Stomach (tissue), 19 donors: ENCODE measurements at places on chromosomes 2 and 18. TPM values are rescaled to one million over a fixed set of nuclear protein-coding genes. Genes with fewer than 3 reads are reported as not detected.

The SNTG2 gene
- total RNA-seq, result 6.2 TPM

- DNase-seq, result peak; percentile 68
- no peaks in the 10 kb centered on the region for H3K36me3 ChIP-seq
- H3K4me1 ChIP-seq, result peaks cover 58% of the 10 kb centered on the region
- peak overlapping the region; percentile 90 for H3K27ac ChIP-seq
These were observed 545 bp downstream of the GTF3C2 start for GRCh38 chr2:27356056-27356381.

DNA sequence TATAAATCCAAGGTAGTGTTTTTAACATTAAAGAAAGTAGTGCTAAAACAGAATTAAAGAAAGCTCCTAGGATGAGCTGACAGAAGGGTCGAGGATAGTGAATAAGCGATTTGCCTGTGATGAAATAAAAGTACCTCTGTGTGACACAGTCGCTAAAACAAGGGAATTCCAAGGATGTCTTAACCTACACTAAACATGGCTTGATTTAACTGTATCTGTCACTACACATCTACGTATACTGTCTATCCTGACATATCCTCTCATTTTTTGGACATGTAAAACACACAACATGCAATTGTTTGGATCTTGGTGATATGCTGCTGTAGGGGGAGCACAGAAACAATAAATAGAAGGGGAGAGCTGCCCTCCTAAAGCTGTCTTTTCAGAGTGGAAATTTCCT is 580.8 kb upstream of the SLC8A1 start:
- H3K27me3 ChIP-seq, result no peaks in the 10 kb centered on the region
- no peaks in the 10 kb centered on the region for H3K4me1 ChIP-seq
- H3K4me3 ChIP-seq, result no peak overlapping the region
- no peaks in the 10 kb centered on the region for H3K36me3 ChIP-seq
- no peak for DNase-seq

The SCG2 gene
- 11.7 TPM for total RNA-seq

GRCh38 chr2:7116511-7116910 is 199.3 kb downstream of the RNF144A start:
- H3K36me3 ChIP-seq, result no peaks in the 10 kb centered on the region
- H3K27me3 ChIP-seq, result no peaks in the 10 kb centered on the region
- DNase-seq, result no peak

DNA sequence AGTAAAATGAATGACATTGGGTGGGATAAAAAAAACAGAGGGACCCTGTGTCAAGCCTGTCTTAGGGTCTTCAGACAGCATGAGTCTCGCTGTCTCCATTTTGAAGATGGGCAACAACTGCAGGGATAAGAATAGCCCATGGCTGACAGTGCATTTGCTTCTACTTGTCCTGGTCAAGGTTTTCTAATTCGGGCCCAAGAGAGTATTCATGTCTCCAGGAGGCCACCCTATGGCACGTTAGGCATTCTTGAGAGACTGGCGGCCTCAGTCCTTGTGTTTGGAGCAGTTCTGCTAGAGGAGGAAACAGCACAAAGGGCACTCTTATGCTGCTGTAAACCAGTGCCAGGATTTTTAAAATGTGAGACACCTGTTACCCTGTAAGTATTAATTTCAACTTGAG is 9.5 kb upstream of the MYL1 start:
- no peak overlapping the region for H3K4me3 ChIP-seq
- no peak overlapping the region for H3K27ac ChIP-seq
- no peaks in the 10 kb centered on the region for H3K4me1 ChIP-seq
- no peak for DNase-seq
- H3K27me3 ChIP-seq, result no peaks in the 10 kb centered on the region

The C1QL2 gene
- total RNA-seq, result not detected

The RFTN2 gene
- 0.58 TPM for total RNA-seq

The CMPK2 gene
- total RNA-seq, result 11.7 TPM

GRCh38 chr2:122148128-122148767 is 392.8 kb downstream of the TSN start:
- H3K4me3 ChIP-seq, result no peak overlapping the region
- H3K4me1 ChIP-seq, result no peaks in the 10 kb centered on the region
- no peaks in the 10 kb centered on the region for H3K36me3 ChIP-seq

The ARHGEF33 gene
- not detected for total RNA-seq

GRCh38 chr2:85394261-85394681 is 15.9 kb downstream of the CAPG start:
- peaks cover 8% of the 10 kb centered on the region for H3K4me1 ChIP-seq
- H3K27ac ChIP-seq, result no peak overlapping the region
- H3K4me3 ChIP-seq, result no peak overlapping the region

DNA sequence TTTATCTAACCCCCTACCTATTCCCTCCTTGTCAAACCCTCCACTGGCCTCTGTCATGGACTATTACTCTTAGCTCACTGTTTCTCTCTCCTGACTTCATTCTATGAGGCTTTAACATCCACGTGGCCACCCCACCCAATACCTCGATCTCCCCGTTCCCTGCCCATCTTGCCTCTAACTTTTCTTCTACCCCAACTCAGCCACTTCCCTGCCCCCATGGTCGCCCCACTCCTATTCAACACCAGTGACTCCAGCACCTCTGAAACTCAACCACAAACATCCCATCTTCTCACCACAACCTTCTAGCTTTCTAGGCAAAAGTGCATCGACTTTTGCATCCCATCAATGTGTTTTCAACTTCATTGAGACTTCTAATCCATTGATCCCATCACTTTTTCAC is 94.2 kb upstream of the EPAS1 start:
- DNase-seq, result no peak
- H3K4me1 ChIP-seq, result no peaks in the 10 kb centered on the region
- H3K27me3 ChIP-seq, result no peaks in the 10 kb centered on the region
- no peaks in the 10 kb centered on the region for H3K36me3 ChIP-seq
- no peak overlapping the region for H3K4me3 ChIP-seq

The GPR45 gene
- not detected for total RNA-seq

The RNU2-63P gene
- not detected for total RNA-seq

The EMX1 gene
- total RNA-seq, result 32.1 TPM

GRCh38 chr2:208039376-208040110 is 14.2 kb upstream of the PLEKHM3 start:
- no peaks in the 10 kb centered on the region for H3K36me3 ChIP-seq
- DNase-seq, result no peak
- peaks cover 4% of the 10 kb centered on the region for H3K4me1 ChIP-seq

DNA sequence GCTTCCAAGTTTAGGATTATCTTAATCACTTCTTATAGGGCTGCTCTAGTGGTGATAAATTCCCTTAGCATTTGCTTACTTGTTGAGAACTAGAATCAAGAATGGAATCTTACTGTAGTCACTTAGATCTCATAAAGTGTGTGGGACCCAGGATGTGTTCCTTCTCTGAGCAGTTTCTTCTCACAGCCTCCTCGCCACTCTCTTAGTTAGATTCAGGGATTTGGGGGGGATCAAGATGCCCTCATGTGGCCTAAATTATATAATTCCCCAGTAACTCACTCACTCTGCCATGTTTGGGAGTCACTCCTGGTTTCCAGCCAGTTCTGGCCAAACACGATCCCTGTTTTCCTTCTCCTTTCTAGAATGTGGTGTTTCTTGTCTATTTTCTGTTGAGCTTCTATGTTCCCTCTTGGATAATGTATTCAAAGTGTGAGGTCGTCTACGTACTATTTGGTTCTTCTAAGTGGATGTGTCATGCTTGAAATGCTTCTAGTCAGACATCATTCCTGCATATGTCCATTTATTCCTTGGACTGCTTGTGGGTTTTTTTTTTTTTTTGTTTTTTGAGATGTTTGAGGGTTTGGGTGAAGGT is 414.9 kb upstream of the SYT4 start:
- H3K27me3 ChIP-seq, result no peaks in the 10 kb centered on the region
- H3K4me1 ChIP-seq, result no peaks in the 10 kb centered on the region
- no peak overlapping the region for H3K27ac ChIP-seq
- no peak overlapping the region for H3K4me3 ChIP-seq

The BOK gene
- total RNA-seq, result 69.4 TPM

The PCARE gene
- 2.9 TPM for total RNA-seq

The MC2R gene
- not detected for total RNA-seq

GRCh38 chr18:4058179-4058578 is 396.9 kb downstream of the DLGAP1 start:
- H3K27me3 ChIP-seq, result no peaks in the 10 kb centered on the region
- no peak overlapping the region for H3K27ac ChIP-seq
- no peaks in the 10 kb centered on the region for H3K36me3 ChIP-seq
- no peaks in the 10 kb centered on the region for H3K4me1 ChIP-seq

DNA sequence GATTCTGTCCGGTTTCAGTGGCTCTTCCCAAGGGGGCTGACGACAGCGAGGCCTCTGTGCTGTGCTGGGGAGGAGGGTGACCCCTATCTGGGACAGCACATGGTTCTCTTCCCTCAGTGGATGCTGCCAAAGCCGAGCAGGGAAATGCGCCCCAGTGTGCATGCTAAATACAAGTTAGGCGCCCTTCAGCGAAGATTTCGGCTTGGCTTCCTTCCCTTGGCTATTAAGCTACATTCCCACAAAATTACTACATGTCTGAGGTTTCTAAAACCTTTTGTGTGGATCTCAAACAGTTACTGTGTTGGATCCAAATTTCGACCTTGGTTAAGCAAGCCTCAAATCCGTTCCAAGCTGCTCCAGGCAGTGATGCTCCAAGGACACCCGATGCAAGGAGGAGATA is 440.3 kb downstream of the NRXN1 start:
- H3K27me3 ChIP-seq, result no peaks in the 10 kb centered on the region
- H3K36me3 ChIP-seq, result no peaks in the 10 kb centered on the region
- H3K4me1 ChIP-seq, result no peaks in the 10 kb centered on the region
- H3K27ac ChIP-seq, result no peak overlapping the region
- no peak overlapping the region for H3K4me3 ChIP-seq

DNA sequence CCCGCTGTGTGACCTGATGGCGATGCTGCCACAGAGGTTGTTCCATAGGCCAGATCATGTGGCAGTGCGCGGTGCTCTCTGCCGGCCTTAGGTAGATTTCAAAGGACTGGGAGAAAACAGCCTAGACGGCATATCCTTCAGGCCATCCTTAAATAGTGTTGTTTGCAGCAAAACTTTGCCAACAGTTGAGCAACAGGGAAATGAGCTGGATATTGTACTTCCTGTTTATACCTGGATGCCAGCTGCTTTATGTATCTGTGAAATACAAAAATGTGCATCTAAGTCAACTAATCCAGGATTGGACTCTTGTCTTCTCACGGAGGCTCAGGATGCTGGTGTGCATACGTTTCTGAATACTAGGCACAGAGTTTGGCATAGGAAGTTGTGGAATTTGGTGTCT is 107.1 kb downstream of the EML6 start:
- H3K27me3 ChIP-seq, result no peaks in the 10 kb centered on the region
- no peak for DNase-seq
- H3K4me3 ChIP-seq, result no peak overlapping the region
- H3K27ac ChIP-seq, result no peak overlapping the region
- no peaks in the 10 kb centered on the region for H3K4me1 ChIP-seq

The PCBP1 gene
- total RNA-seq, result 141 TPM

The DNMT3A gene
- 6.4 TPM for total RNA-seq

DNA sequence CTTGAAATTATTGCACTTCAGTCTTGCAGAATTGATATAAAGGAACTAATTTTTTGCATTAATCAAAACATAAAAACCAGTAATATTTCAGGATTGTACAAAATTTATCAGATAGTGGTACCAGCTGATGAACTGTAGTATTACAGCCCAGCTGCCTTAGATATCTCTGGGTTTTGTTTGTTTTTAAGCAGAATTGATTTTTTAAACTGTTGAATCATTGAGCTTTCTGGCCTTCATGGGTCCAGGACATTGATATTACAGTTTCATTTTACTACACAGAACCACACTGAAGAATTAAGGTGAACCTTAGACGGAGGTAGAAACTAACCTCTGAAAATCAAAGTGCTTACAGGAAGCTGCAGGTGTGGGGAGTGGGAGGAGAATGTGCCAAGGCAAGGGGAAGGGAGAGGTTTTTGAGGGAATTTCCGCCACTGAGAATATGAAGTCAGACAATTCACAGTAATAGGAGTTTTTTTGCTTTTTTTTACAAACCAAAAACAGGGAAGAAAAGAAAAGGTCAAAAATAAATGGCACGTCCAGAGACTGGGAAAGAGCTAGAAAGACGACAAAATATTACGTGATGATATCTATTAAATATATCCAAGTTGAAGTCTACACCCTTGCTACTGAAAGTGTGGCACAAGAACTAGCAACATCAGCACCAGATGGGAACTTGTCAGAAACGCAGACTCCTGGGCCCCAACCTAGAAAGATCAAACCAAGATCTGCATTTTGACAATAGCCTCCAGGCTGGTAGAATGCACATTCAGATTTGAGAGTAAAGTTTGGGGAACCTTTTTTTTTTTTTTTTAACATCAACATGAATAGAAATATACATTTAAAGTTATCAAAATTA is 40.8 kb upstream of the SPAG16 start:
- no peaks in the 10 kb centered on the region for H3K4me1 ChIP-seq
- no peaks in the 10 kb centered on the region for H3K36me3 ChIP-seq
- H3K27me3 ChIP-seq, result no peaks in the 10 kb centered on the region
- DNase-seq, result no peak

- no peak for DNase-seq
- no peaks in the 10 kb centered on the region for H3K4me1 ChIP-seq
- no peak overlapping the region for H3K27ac ChIP-seq
- no peaks in the 10 kb centered on the region for H3K27me3 ChIP-seq
- no peak overlapping the region for H3K4me3 ChIP-seq
These were observed 156.7 kb downstream of the LPIN1 start for GRCh38 chr2:11903085-11903606.

DNA sequence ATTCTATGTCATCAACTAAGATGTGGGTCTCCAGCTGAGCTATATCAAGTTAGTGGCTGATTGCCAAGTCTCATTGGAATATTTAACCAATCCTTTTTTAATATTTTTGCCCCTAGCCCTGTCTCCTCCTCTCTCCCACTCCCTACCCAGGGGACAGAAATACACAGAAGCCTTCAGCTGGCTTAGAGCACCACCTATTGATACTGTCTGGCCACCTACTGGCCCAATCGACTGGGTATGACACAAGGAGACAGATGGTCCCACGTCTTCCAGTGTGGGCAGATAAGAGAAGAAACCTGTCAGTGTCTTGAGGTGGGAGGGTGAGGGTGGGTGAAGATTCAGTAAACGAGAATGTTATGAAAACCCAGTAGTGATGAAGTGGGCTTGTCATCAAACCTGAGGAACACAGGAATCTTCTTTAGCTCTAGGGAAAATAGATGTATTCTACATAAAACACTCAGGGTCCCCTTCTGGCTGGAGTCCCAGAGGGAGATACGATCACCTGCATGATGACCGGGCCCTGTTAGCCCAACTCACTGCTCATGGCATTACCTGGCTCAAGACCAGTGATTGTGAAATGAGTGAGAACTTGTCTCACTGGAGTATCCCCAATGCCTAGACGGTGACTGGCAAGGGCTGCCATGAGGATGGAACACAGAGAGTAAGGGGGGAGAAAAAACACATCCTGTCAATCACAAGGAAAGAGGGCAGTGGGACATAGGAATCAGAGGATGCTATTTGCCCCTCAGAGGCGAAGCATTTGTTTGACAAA is 26.7 kb downstream of the POLR1A start:
- no peak overlapping the region for H3K27ac ChIP-seq
- H3K4me3 ChIP-seq, result no peak overlapping the region
- no peaks in the 10 kb centered on the region for H3K27me3 ChIP-seq
- DNase-seq, result peak; percentile 77
- peaks cover 26% of the 10 kb centered on the region for H3K36me3 ChIP-seq
- peaks cover 11% of the 10 kb centered on the region for H3K4me1 ChIP-seq

The UGGT1 gene
- total RNA-seq, result 18.3 TPM

- no peak overlapping the region for H3K4me3 ChIP-seq
- peak; percentile 2 for DNase-seq
- no peak overlapping the region for H3K27ac ChIP-seq
These were observed 218.1 kb upstream of the VWC2L start for GRCh38 chr2:214192711-214193110.

The EHD3 gene
- total RNA-seq, result 0.58 TPM
